ENCODE measurements at places on chromosomes 5 and 9.

- no peak for DNase-seq
Measured at GRCh38 chr5:1099926-1100663, 11.8 kb downstream of the SLC12A7 start.

GRCh38 chr5:180776376-180776775, 26.2 kb downstream of the MGAT1 start:
- no peak for DNase-seq

DNA sequence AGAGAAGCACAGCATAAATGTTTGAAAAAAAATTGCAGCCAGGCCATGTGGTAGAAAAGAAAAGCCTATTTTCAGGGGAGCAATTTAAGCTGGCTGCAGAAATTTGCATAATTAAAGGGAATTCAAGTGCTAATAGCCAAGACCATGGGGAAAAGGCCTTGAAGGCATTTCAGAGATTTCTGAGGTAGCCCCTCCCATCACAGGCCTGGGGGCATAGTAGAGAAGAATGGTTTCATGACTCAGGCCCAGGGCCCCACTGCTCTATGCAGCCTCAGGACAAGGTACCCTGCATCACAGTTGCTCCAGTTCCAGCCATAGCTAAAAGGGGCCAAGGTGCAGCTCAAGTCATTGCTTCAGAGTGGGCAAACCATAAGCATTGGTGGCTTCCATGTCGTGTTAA, 1416.0 kb downstream of the EFNA5 start:
- DNase-seq, result no peak

GRCh38 chr5:141883184-141883891, 5.1 kb upstream of the PCDH1 start:
- DNase-seq, result no peak

DNA sequence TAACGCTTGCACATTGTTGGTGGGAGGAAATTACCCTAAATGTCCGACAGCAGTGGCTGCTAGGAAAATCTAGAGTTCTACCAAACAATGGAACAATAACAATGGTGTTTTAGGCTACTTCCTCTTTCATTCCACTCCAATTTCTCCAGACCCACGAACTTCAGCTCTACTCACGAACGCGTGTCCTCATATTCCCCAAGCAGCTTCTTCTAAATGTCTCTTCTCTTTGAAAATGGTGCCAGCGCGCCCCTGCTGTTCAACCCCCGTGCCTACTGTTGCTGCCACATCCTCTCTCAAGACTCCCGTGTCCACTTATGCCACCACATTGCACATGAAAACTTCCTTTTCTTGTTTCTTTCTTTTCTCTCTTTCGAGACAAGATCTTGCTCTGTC, 25.6 kb downstream of the OR2V2 start:
- DNase-seq, result no peak

GRCh38 chr5:112795944-112796678, 58.4 kb downstream of the APC start:
- no peak for DNase-seq

DNA sequence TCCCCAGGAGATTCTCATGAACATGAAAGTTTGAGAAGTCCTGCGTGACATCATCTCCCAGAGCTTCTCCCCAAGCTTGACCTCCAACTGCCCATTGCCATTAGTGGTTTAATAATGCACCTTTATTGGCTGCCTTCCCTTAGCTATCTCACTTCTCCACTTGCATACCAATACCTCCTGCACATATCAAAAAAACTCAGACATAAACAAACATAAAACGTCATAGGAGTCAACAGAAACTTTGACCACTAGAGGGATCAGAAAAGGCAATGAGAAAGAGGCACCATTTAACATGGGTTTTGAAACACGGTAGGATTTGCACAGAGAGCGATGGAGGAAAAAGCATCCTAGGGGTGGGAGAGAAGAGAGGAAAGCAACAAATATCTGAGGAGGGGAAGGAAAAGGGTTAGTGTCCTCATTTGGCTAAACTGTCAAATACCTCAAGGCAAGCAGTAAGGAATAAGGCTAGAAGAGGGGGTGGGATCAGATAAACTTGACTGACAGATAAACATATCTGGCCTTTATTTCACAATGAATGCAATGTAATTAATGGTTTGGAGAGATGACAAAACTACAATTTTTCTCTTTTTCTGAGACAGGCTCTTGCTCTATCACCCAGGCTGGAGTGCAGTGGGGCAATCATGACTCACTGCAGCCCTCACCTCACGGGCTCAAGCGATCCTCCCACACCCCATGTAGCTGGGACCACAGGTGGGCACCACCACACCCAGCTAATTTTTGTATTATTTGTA, 27.0 kb downstream of the GNAQ start:
- no peak for DNase-seq

DNA sequence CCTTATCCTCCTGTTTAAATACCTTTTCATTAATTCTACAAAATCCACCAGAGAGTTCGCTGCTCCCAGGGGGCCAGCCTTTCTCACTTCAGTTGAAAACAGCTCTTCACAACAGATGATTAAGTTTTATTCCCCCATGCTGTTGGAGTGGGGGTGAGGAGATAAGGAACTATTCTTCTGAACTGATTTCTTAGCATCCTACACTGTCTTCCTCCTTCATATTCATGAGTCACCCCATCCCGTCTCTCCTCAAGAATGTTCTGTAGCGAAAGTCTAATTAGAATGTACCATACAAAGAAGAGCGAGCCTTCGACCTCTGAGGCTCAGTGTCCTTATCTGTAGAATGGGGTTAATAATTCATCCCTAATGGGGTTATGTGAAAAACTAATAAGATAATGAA, 138.0 kb downstream of the PIK3R1 start:
- DNase-seq, result no peak

- DNase-seq, result no peak
Measured at GRCh38 chr9:89868100-89868499, 263.3 kb downstream of the GADD45G start.
